ENCODE measurements at places on chromosomes 11 and 22. TPM values are rescaled to one million over a fixed set of nuclear protein-coding genes. Genes with fewer than 3 reads are reported as not detected.

DNA sequence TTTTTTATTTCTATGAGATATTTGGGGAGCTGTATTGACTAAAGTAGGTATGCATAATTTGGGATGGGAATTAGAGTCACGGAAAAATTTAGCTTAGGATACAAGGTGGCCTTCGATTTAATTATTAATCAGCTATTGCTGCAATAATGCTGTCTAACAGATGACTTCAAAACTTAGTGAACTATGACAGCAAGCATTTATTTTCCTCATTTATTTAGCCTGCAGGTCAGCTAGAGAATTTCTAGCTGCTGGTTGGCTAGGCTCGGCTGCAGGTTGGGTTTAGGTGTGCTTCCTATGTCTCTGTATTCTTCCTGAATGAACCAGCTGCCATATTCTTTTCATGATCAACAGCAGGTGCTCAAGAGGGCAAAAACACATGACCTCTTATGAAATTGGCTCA is 181.8 kb upstream of the RAG2 start:
- no peaks in the 10 kb centered on the region for H3K36me3 ChIP-seq
- no peak overlapping the region for H3K27ac ChIP-seq
- no peaks in the 10 kb centered on the region for H3K4me1 ChIP-seq
- H3K4me3 ChIP-seq, result no peak overlapping the region
- H3K27me3 ChIP-seq, result no peaks in the 10 kb centered on the region

GRCh38 chr11:78139422-78140391 is at the start of gene ALG8:
TSS of gene ALG8 (minus strand) at chr11:78139626. CDS start at chr11:78139588, 38 bp downstream.
- DNase-seq, result peak; percentile 98
- H3K36me3 ChIP-seq, result no peaks in the 10 kb centered on the region
- H3K27me3 ChIP-seq, result no peaks in the 10 kb centered on the region
- peaks cover 14% of the 10 kb centered on the region for H3K4me1 ChIP-seq
- H3K27ac ChIP-seq, result peak within 1 kb of the TSS; percentile 54
- H3K4me3 ChIP-seq, result peak within 1 kb of the TSS; percentile 73

DNA sequence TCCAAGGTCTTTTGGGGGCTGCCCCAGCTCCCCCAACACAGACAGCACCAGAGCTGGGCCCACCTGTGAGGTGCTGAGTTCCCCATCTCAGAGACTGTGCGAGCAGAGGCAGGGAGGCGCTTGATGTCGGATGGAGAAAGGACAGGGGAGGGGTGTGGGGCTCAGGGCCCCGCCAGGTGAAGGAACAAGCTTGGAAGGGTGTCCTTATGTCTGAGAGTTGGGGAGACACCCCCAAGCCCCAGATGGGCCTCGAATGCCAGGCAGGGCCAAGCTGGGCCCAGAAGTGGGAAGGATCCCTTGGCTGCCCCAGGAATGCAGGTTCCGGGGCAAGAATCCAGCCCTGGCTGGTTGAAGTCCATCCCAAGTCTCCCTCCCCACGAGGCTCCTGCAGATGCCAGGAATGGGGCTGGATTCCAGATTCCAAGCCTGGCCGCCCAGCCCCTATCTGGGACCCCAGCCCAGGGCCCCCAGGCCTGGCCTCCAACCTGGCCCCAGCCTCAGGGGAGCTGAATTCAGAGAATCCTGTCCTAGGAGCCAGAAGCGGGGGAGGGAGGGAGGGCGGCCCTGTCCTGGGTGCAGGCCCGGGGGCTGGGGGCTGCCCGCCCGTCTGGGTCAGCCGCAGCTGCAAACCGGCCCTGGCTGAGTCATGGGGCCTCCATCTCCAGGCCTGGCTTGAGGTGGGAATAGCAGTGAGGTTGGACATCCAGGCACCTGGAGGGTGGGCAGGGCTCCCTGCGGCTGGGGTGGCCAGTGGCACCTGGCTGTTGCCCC is 50.9 kb downstream of the CDKN1C start:
- H3K27ac ChIP-seq, result no peak overlapping the region
- DNase-seq, result no peak
- H3K36me3 ChIP-seq, result no peaks in the 10 kb centered on the region
- no peak overlapping the region for H3K4me3 ChIP-seq

DDIAS gene
- 2.4 TPM for total RNA-seq

SERHL2 gene
- 0.23 TPM for total RNA-seq

- no peaks in the 10 kb centered on the region for H3K36me3 ChIP-seq
- no peak for DNase-seq
- peak overlapping the region; percentile 69 for H3K4me3 ChIP-seq
- H3K4me1 ChIP-seq, result peaks cover 21% of the 10 kb centered on the region
Observed at GRCh38 chr11:28107191-28107749, 686 bp downstream of the KIF18A start.

- peaks cover 15% of the 10 kb centered on the region for H3K4me1 ChIP-seq
- no peak overlapping the region for H3K27ac ChIP-seq
- H3K4me3 ChIP-seq, result peak overlapping the region; percentile 55
- DNase-seq, result peak; percentile 76
Observed at GRCh38 chr11:112279901-112280267, 19.2 kb upstream of the PLET1 start.

DNA sequence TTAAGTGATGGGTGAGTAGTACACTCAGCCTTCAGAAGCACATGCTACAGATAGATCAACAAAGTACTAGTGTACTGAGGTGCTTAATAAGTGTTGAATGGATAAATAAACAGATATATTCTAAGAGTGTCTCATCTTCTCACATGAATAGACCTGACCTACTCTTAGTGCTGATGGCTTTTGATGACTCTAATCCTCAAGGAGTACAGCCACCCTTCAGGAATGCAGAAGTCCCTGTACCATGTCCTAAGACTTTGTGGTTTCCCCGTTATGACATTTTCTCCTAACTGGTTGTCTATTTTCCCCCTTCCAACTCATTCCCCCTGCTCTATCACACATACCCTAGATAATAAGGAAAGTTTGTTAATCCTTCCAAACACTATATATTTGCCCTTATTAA is 61.6 kb downstream of the C11orf65 start:
- no peaks in the 10 kb centered on the region for H3K36me3 ChIP-seq
- no peaks in the 10 kb centered on the region for H3K27me3 ChIP-seq
- DNase-seq, result no peak
- no peaks in the 10 kb centered on the region for H3K4me1 ChIP-seq
- H3K27ac ChIP-seq, result no peak overlapping the region

ANGPTL5 gene
- total RNA-seq, result not detected

C11orf71 gene
- total RNA-seq, result 11.5 TPM

MYEOV gene
- 1.2 TPM for total RNA-seq

DDB1 gene
- 229 TPM for total RNA-seq

CFL1 gene
- 1,095 TPM for total RNA-seq

GRCh38 chr22:32177221-32177765 is 18.2 kb upstream of the C22orf42 start:
- no peak for DNase-seq
- no peaks in the 10 kb centered on the region for H3K4me1 ChIP-seq
- no peak overlapping the region for H3K4me3 ChIP-seq
- H3K27ac ChIP-seq, result no peak overlapping the region
- H3K36me3 ChIP-seq, result no peaks in the 10 kb centered on the region
- peaks cover 3% of the 10 kb centered on the region for H3K27me3 ChIP-seq

BIRC3 gene
- 20.1 TPM for total RNA-seq

UBE4A gene
- total RNA-seq, result 37.0 TPM

DNA sequence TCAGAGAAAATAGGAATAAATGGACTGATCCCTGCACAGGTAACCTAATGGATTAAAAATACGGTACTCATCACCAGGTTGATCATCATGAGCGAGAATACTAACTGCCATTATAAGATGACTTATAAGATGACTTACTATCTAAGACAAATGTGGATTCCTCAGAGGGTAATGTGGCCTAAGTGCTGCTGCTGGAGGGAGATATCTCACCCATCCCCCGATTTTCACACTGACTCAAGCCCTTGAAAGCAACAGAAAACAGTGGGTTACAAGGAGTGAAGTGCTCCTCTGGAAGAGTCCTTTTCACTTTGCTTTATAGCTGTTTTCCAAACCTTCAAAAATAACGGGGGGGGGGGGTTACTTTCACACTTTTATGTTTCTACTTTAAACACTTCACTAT is 920 bp downstream of the TMEM218 start:
- peak; percentile 30 for DNase-seq
- peak overlapping the region; percentile 82 for H3K4me3 ChIP-seq
- no peak overlapping the region for H3K27ac ChIP-seq
- H3K4me1 ChIP-seq, result peaks cover 14% of the 10 kb centered on the region
- H3K36me3 ChIP-seq, result no peaks in the 10 kb centered on the region
- H3K27me3 ChIP-seq, result no peaks in the 10 kb centered on the region

GRCh38 chr22:22520020-22520656 is at the start of gene ZNF280A:
TSS of gene ZNF280A (minus strand) at chr22:22520270. CDS start at chr22:22515630, 4,640 bp downstream.
- no peaks in the 10 kb centered on the region for H3K36me3 ChIP-seq
- no peak for DNase-seq
- H3K27me3 ChIP-seq, result peaks cover 3% of the 10 kb centered on the region
- H3K4me1 ChIP-seq, result no peaks in the 10 kb centered on the region
- no peak within 1 kb of the TSS for H3K4me3 ChIP-seq

FOLH1 gene
- total RNA-seq, result not detected

- H3K4me1 ChIP-seq, result no peaks in the 10 kb centered on the region
- DNase-seq, result no peak
- H3K36me3 ChIP-seq, result no peaks in the 10 kb centered on the region
- no peak overlapping the region for H3K27ac ChIP-seq
- H3K27me3 ChIP-seq, result peaks cover 2% of the 10 kb centered on the region
Observed at GRCh38 chr11:120306519-120307242, 18.4 kb upstream of the TLCD5 start.

CABP7 gene
- total RNA-seq, result 0.35 TPM

DNA sequence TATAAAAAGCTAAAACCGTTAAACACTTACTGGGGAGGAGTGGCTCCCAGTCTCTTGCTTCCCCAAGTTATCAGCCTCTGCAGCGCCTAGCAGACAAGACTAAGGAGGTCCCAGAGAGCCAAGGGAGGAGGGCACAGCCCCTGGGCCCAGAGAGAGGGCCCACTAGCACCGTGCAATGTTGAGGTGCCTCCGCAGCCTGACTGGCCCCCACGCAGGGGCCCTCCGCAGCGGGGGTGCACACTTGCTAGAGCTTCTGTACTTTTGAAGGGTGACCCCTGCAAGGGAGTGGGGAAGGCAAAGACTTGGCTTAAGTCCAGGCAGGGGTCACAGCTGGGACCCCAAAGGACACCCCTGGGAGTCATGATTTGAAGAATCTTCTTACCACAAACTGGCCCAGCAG is 98.0 kb downstream of the ADAMTS15 start:
- H3K36me3 ChIP-seq, result no peaks in the 10 kb centered on the region
- H3K27me3 ChIP-seq, result peaks cover 3% of the 10 kb centered on the region
- no peak overlapping the region for H3K4me3 ChIP-seq
- no peak for DNase-seq
- no peaks in the 10 kb centered on the region for H3K4me1 ChIP-seq

TP53I11 gene
- total RNA-seq, result 9.2 TPM

DNA sequence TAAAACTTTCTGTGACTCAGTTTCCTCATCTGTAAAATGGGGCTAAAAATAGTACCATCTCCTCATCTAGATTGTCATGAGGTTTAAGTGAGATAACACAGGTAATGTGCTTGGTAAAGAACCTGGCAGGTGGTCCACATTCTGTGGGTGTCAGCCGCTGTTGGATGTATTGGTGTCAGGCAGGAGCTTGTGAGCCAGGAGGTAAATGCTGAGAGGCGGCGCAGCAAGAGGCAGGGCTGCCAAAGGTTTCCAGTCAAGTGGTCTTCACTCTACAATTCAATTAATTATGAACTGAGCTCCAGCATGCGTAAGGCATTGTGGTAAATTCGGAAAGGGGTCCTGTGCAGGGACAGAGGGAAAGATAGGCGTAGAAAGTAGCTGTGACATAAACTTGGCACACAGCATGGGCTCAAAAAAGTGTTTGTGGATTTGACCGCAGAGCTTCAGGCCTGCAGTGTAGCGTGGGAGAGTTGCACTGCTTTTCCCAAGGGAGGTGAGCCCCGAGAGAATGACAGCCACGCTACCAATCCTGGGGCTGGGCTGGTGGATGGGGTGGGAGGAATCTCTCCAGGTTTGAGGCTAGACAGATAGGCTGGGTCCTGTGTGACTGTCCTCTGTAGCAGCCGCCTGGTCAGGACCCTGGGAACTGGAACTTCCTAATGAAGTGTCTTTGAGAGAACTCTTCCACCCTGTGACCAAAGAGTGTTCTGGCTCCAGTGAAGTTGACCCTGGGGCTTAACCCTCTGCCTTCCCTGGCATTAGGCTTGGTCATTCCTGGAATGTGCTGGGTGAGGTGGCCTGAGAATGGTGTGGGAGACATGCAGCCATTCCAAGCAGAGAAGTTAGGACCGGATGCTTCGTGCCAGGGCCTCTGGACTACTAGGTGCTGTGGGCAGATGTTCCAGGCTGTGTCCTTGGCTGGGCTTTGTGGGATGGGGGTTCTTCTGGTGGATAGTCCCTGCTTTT is 122.4 kb downstream of the FEZ1 start:
- no peaks in the 10 kb centered on the region for H3K4me1 ChIP-seq
- no peak for DNase-seq
- no peak overlapping the region for H3K4me3 ChIP-seq

DNA sequence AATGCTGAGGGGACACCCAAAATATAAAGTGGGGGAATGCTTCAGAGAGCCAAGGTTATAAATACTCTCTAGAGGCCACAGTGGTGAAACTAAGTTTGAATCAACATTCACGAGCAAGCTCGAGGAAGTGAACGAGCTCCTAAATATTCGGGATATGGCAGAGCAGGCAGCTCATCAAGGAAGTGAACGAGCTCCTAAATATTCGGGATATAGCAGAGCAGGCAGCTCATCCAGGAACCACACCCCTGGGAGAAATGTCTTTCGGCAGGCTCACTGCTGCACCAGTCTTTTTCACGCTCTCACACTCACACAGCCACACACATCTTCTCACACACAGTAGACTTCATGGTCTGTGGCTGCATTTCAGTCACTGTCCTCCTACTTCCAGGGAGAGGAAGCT is 787.5 kb downstream of the OPCML start:
- no peak overlapping the region for H3K4me3 ChIP-seq
- DNase-seq, result no peak
- H3K36me3 ChIP-seq, result no peaks in the 10 kb centered on the region
- no peaks in the 10 kb centered on the region for H3K27me3 ChIP-seq
- no peak overlapping the region for H3K27ac ChIP-seq
- H3K4me1 ChIP-seq, result no peaks in the 10 kb centered on the region

TST gene
- total RNA-seq, result 4.9 TPM

KCNA4 gene
- not detected for total RNA-seq

GRCh38 chr11:117831661-117832415 is 7.3 kb upstream of the FXYD2 start:
- no peaks in the 10 kb centered on the region for H3K36me3 ChIP-seq
- H3K4me1 ChIP-seq, result peaks cover 46% of the 10 kb centered on the region
- no peak for DNase-seq
- no peak overlapping the region for H3K4me3 ChIP-seq

GRCh38 chr11:133903056-133903455 is 53.7 kb downstream of the IGSF9B start:
- DNase-seq, result no peak
- no peak overlapping the region for H3K27ac ChIP-seq
- no peaks in the 10 kb centered on the region for H3K4me1 ChIP-seq

DNA sequence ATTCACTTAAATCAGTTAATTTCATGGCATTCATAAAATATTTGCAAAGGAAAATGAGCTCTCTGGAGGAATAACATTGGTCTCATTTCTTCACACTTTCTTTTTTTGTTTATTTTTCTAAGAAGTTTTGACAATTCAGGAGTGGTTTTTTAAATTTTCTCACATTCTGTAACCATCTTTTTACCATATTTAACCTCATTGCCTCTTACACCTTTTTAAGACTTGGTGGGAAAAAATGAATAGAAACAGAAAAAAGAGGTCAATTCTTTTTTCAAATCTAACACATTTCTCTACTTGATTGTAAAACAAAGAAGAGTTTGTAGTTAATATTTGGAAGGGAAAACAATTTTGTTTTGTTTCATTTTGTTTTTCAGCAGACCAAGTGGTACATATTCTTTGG is 1034.7 kb upstream of the RAG2 start:
- no peaks in the 10 kb centered on the region for H3K27me3 ChIP-seq
- H3K36me3 ChIP-seq, result no peaks in the 10 kb centered on the region
- H3K27ac ChIP-seq, result no peak overlapping the region
- DNase-seq, result no peak
- no peak overlapping the region for H3K4me3 ChIP-seq

All from natural killer cell (primary cell).